Adrenal gland (tissue), 19 donors: ENCODE measurements at places on chromosomes 1 and 21. TPM values are rescaled to one million over a fixed set of nuclear protein-coding genes. Genes with fewer than 3 reads are reported as not detected.

DNA sequence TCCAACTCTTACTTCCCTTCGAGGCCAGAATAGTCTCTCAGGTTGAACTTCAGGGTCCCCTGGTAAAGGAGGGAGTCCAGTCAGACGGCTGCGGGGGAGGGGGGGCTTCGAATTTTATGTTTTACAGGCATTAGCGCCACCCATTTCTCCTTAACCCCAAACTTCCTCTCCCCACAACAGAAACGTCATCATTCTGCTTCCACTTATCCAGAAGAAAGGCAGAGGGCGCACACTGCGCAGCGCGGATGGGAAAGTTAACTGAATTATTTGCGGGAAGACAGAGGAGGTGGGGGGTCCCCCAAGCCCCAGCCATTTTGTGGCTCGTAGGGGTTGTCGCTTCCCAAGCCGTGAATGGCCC lies 529 bp upstream of the PRMT2 start:
- H3K4me3 ChIP-seq: peak overlapping the region; percentile 93
- H3K27me3 ChIP-seq: no peaks in the 10 kb centered on the region
- H3K4me1 ChIP-seq: peaks cover 33% of the 10 kb centered on the region
- H3K36me3 ChIP-seq: no peaks in the 10 kb centered on the region

- H3K36me3 ChIP-seq: no peaks in the 10 kb centered on the region
- H3K4me3 ChIP-seq: no peak overlapping the region
- H3K4me1 ChIP-seq: no peaks in the 10 kb centered on the region
- peaks cover 11% of the 10 kb centered on the region for H3K27me3 ChIP-seq
- DNase-seq: no peak
Measured at GRCh38 chr1:14441302-14441741, 157.2 kb upstream of the KAZN start.

The EFNA4 gene
- 28.7 TPM for total RNA-seq

The COL8A2 gene
- 1.4 TPM for total RNA-seq

The GUCA2A gene
- not detected for total RNA-seq

DNA sequence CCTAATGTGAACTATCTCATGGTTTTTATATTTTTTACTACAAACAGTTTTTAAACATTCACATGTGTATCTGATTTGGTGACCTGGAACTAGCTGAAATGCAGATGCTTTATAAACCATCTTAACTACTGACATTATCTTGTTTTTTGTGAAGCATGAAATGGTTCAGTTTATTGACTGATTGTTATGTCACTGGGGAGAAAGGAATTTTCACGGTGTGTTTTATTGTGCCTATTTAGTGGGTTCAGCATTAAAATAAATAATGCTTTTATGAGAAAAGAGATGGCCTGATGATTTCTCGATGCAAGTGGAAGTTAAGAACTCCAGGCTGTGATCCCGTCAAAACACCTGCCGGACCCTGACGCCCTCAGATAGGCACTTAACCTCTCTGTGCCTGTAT lies 79.9 kb upstream of the KIF26B start:
- no peak for DNase-seq
- no peak overlapping the region for H3K4me3 ChIP-seq
- H3K36me3 ChIP-seq: no peaks in the 10 kb centered on the region
- H3K27ac ChIP-seq: no peak overlapping the region

GRCh38 chr1:31715087-31715872 lies 11.5 kb upstream of the COL16A1 start:
- peak overlapping the region; percentile 96 for H3K27ac ChIP-seq
- H3K4me1 ChIP-seq: peaks cover 38% of the 10 kb centered on the region
- no peaks in the 10 kb centered on the region for H3K36me3 ChIP-seq
- peak; percentile 93 for DNase-seq
- peak overlapping the region; percentile 40 for H3K4me3 ChIP-seq

DNA sequence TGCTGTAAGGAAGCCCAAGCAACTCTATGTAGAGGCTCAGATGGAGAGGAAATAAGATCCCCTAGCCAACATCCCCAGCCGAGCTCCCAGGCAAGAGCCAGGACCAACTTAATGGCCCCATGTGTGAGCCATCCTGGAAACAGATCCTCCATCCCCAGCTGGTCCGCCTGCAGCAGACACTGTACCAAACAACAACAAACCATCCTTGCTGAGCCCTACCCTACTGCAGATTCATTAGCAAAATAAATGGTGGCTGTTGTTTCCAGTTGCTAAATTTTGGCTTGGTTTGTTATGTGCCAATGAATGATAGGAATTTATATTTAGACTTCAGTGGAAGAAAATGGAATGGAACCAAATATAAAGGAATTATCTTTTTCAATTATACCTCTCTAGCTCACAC lies 43.9 kb downstream of the LMX1A start:
- H3K36me3 ChIP-seq: no peaks in the 10 kb centered on the region
- no peaks in the 10 kb centered on the region for H3K4me1 ChIP-seq
- no peak overlapping the region for H3K27ac ChIP-seq
- no peak for DNase-seq
- no peak overlapping the region for H3K4me3 ChIP-seq
- H3K27me3 ChIP-seq: peaks cover 7% of the 10 kb centered on the region

The ST6GALNAC5 gene
- 7.6 TPM for total RNA-seq
